Urothelium cell line (cell line): ENCODE measurements at places on chromosomes 5 and 9.
A peak's percentile ranks its signal among the peaks of the same experiment; 100 is the strongest.

DNA sequence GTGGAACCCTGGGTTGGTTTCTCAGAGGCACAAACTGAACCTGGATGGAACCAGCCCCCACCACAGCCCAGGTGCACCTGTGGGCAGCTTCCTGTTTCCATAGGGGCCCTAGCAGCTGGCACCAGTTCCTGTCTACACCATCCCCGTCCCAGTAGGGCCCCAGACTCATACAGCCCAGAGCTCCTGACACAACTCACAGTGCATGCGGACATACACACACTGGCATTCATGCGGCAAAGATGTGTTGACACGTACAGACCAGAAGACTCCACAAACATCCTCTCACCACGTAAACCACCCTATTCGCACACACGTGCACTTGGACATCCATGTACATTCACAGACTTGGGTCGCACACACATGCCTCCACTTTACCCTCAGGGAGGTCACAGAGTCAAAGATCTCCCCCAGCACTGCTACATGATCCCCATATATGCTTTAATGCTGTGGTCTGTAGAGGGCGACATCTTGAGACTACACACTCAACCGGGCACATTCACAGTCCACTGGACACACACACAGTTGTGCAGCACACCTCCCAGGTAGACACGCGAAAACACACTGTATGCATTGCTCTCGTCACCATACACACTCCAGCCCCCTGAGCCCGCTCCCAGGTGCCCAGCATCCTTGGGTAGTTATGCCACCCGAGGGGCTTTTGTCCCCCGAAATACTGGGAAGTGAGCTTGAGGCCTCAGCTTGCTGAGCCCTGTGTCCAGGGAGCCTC lies 22.4 kb downstream of the CXXC5 start:
- peak; percentile 23 for DNase-seq

GRCh38 chr5:175021321-175021720 lies 296.9 kb downstream of the MSX2 start:
- DNase-seq = no peak

GRCh38 chr9:78406146-78406545 lies 109.2 kb downstream of the PSAT1 start:
- no peak for DNase-seq

GRCh38 chr5:128765448-128766061 lies 199.7 kb upstream of the SLC27A6 start:
- DNase-seq = no peak

GRCh38 chr9:69249337-69249736 lies 75.3 kb downstream of the TJP2 start:
- no peak for DNase-seq

DNA sequence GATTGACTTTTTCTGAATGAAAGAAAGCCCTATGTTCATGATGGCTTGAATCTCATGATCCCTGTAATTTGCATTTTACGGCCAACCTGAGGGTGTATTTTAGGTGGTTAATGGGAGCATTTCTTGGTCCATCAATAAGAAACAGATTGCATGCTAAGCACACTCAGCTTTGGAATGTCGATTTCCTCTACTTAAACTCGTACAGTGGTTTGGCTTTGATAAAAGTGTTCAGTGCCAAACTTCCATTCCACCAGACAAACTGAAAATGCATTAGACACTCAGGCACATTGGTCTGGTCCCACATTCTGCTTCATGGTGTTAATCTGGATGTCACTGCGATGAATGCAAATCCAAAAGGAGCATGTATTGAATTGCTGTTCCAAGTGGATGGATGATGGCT lies 77.0 kb downstream of the VCAN start:
- no peak for DNase-seq

- no peak for DNase-seq
Observed at GRCh38 chr9:133939171-133939785, 52.8 kb downstream of the VAV2 start.

DNA sequence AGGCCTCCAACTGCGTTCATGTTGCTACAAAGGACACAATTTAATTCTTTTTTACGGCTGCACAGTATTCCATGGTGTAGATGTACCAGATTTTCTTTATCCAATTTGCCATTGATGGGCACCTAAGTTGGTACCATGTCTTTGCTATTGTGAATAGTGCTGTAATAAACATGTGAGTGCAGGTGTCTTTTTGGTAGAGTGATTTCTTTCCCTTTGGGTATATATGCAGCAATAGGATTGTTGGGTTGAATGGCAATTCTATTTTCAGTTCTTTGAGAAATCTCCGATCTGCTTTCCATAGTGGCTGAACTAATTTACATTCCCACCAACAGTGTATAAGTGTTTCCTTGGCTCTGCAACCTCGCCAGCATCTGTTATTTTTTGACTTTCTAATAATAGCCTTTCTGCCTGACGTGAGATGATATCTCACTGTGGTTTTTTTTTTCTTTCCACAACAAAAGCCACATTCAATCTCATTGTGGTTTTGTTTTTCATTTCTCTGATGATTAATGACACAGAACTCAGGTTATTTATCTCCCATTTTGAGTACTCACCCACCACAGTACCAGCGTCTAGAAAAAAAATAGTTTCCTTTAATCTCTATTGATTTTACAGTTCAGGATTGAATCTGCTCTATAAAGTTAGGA lies 21.9 kb downstream of the ARRDC3 start:
- peak; percentile 20 for DNase-seq
